Dorsolateral prefrontal cortex (tissue), 122 donors: ENCODE measurements at places on chromosomes 3 and 15.
A peak's percentile ranks its signal among the peaks of the same experiment; 100 is the strongest.

DNA sequence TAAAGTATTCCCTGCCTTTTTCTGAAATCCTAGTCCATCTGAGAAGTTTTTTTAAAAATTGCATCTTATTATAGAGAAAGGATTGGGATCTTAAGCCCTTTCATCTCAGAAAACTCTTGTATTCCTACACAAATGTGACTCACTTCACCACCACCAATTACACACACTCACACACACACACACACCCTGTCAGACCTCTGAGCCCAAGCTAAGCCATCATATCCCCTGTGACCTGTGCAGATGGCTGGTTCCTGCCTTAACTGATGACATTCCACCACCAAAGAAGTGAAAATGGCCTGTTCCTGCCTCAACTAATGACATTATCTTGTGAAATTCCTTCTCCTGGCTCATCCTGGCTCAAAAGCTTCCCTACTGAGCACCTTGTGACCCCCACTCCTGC lies 1181.9 kb downstream of the ROBO2 start:
- DNase-seq, result no peak

- DNase-seq, result no peak
Measured at GRCh38 chr3:129485721-129486663, 42.4 kb upstream of the RHO start.

DNA sequence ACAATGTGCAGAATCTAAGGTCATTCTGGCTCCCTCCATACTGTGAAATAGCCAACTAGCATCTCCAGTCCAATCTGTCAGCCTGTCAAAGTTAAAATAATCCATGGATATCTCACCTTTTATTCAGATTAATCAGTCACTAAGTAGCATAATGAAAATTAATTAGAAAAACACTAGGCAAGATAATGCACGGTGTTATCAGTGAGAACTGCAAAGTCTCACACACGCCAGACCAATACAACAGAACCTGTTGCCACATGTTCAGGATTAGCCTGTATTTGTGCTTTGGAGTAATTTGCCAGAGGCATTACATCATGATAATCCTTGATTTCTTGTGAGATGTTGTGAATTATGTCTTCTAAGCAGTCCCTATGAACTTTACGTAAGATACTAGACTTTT lies 820.4 kb upstream of the ALCAM start:
- no peak for DNase-seq

DNA sequence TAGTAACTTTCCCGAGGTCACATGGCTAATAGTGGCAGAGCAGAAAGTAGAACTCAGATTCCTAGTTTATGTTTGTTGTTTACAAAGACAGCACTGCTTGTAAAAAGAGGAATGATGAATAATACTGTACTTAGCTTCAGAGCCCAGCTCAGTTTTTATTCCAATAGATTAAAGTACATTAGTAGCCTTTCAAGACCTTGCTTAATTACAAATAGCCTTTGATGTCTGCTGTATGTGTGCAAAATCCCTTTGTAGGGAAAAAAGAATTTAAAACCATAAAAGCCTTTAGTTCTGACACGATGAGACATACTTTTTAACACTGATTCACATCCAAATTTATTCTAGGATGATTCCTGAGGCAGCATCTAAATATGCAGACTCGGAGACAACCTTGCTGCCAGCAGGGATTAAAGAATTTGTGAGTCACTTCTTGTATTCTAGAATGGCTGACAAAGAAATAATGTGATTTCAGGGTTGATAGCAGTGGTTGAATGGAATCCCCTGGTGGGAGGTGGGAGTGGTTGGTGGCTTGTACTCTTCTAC lies 324.2 kb upstream of the TGFBR2 start:
- no peak for DNase-seq

DNA sequence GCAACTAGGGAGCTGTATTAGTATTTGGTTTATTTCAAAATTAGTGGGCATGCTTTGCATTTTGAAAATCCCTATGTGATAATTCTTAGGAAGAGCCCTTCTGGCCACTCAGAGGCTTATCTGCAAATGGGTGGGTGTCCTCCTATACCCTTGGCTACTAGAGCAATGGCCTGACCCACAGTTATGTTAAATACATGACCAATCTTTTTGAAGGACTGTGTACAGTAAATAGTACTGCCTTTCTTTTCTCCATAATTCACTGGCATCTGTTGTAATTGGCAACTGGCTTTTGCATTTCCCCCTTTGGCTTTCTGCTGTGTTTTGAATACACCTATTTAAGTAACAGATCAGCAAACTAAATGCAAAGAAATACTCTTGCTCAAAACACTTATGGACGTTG lies 175.4 kb downstream of the ANXA2 start:
- DNase-seq, result no peak

GRCh38 chr3:159233734-159234133 lies 431.9 kb downstream of the MFSD1 start:
- DNase-seq, result no peak

DNA sequence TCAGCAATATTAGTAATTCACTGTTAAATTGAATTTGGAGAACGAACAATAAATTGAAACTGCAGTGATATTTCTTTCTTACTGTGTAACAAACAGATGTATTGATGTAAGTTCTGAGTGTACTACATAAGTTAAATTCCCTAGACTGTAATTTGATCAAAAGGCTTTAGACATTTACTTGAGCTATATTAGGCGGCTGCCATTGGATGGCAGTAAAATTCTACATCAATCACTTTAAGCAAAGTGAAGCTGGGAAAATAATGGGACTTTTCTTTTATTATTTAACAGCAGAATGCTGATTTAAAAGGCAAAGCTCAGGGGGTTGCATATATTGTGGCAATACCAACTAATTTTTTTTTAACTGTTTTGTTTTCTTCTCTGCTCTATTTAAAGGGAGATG lies 212.6 kb upstream of the PLSCR5 start:
- DNase-seq, result no peak

GRCh38 chr3:127858937-127859336 lies 36.6 kb upstream of the MGLL start:
- no peak for DNase-seq

DNA sequence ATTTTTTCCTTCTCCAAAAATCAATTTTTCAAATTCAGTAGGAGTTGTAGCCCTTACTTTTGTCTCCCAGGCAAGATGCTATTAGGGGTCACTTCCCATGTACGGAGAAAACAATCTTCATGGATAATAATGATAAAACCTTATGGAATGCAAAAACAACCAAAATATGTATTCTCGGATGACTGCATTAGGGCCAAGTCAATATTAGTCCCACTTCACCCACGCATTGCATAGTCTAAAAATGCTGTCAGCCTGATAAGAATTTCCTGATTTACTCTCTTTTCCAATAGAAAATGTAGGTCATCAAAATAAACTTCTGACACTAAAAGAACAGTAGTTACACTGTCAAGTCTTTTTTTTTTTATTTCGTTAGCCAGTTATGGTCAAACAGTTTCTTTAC lies 2.7 kb downstream of the VGLL3 start:
- no peak for DNase-seq

DNA sequence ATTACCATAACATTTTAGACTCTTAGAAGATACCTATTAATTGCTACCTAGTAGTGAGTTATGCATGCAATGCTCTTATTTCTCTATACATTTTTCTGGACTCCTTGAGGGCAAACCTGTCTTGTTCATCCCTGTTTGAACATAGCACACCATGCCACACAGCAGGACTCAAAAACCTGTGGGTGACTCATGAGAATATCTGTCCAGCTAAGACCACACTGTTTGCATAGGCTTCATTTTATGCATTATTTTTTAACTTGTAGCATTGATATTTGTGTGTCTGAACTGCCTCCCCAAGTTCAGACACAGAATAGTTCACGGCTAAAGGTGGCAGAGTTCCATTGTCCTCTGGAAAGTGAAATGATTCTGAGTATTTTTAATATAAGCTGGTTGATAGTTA lies 1.8 kb downstream of the LMCD1 start:
- DNase-seq, result no peak

- peak; percentile 60 for DNase-seq
Measured at GRCh38 chr15:88275804-88276203, 19.3 kb upstream of the NTRK3 start.

DNA sequence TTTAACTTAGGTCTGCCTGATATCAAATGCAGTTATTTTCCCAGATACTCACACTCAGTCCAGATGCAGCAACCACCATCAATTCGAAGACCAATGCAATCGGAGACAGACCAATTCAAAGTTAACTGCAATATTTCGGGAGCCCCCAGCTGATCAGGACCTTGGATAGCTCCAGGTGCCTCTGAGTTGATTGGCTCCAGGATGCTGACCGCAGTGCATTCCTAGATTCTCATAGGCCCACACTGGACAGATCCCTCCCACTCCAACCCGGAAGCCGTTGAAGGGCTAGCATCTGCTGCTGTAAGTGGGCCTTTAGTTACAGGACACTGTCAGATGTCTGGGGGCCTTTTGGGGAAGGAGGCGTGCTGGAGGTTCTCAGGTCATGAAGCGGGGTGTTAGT lies 89.5 kb upstream of the ATP2B2 start:
- no peak for DNase-seq

GRCh38 chr15:60704717-60705116 lies 225.8 kb upstream of the ICE2 start:
- DNase-seq, result no peak

GRCh38 chr15:61794276-61794675 lies 266.0 kb downstream of the VPS13C start:
- no peak for DNase-seq

- no peak for DNase-seq
Measured at GRCh38 chr3:193650585-193650984, 57.6 kb downstream of the OPA1 start.

DNA sequence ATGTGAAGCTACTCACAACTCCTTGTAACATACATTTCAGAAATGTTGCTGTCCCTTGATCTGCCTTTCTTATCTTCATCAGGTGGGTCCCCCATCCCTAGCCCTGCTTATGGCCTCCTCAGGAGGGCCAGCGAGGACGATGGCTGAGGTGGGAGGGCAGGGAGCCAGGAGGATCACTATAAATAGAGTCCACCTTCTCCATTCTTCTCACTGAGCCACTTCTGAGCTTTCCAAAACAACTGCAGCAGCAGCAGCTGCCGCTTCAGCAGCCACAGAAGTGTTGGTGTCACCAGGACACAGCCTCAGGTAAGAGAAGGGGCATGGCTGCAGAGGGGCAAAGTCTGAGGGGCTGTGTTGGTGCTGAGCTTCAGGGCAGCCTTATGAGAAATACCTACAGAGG lies 53.5 kb downstream of the ANAPC13 start:
- no peak for DNase-seq

- DNase-seq, result no peak
Measured at GRCh38 chr3:151330899-151331298, 1.6 kb upstream of the P2RY13 start.

- no peak for DNase-seq
Measured at GRCh38 chr3:38823722-38824121, 7.7 kb upstream of the SCN10A start.

DNA sequence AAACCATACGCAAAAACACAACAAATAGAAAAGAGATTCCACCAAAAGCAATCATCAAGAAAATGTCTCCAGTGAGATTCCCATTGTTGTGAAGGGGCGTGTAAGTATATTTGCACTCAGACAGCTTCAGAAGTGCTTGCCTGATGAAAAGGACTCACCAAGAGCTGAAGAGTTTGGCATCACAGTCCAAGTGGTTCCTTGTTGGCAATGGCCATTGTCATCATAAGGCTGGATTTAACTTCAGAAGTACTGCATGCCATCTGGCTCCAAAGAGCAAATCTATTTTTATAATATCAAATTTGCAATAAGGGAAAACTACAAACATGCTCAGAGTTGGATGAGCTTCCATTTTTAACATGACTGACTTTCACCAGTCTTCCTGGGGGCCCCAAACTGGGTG lies 505.3 kb upstream of the NR2F2 start:
- no peak for DNase-seq

DNA sequence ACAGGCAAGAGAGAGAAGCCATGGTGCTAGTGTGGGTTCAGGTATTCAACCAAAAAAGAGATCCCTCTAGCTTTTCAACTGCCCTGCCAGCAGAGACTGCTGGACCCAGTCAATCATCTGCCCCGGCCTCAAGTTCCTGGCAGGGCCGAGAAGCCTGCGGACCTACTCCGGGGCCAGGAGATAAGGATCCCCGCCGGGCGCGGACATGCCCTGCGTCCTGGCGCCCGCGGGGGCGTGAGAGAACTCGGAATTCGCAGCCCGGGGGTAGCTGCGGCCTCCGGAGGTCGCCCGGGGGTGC lies 821 bp upstream of the MAGI1 start:
- peak; percentile 52 for DNase-seq

GRCh38 chr15:95146481-95146880 lies 915.1 kb downstream of the MCTP2 start:
- DNase-seq, result no peak

DNA sequence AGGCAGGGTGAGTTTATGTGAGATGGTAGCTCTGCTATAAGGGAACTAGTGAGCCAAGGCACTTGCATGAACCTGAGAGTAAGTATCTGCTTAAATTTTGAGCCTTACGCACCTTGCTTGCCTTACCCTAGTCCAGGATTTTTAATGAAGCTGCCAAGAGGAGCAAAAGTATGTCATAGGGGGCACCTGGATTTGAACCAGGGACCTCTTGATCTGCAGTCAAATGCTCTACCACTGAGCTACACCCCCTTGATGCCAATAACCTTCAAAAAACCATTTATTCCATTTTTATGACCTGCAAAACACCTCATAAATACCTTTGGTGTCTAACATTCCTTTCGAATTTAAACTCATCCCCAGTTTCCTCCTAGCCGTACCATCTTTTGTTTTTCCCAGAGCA lies 88.3 kb upstream of the ACP3 start:
- DNase-seq, result no peak

DNA sequence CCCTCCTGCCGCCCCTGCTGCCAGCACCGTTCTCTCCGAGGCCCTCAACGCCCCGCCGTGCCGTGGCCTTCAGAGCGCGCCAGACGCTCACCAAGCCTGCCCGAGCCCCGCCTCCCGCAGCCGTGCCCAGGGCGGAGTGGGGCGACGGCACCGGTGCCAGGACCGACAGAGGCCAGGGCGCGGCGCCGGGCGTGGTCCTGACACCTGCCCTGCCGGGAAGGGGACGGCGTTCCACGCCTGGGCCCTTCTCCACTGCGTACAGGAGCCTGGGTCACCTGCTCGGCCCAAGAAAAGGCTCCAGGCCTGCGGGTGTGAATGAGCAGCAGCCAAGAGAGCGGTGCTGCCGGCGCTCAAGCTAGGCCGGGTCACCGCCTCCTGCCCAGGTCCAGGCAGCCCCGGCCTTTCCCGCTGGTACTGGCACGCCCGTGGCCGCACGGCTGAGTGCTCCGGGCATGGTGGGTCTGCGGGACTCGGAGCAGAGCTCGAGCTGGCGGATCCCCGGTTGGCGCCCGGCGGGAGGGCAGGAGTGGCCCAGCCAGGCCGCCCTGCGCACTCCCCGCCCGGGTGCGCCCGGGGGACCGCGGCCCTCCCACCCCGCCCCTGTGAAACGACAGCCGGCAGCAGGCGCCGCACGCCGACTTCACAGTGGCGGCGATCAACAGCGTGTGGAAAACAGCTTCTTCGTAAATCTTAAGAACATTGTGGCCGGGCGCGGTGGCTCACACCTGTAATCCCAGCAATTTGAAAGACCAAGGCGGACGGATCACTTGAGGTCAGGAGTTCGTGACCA lies 4.2 kb downstream of the OCA2 start:
- DNase-seq, result no peak

DNA sequence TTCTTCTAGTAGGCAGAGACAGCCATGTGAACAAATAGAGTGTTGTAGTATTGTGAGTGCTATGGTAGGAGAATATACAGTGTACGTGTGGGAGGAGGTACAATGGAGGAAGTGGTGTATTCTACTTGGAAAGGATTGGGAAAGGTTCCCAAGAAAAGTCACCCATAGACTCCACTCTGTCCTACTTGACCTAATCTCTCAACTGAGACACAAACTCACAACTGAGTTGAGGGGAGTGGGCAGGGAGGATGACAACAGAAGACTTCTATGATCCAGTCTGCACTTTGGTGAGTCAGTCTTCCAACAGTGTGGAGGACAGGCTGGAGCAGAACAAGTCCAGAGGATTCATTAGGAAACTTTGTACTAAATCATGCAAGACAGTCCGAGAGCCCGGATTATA lies 28.8 kb upstream of the AQP9 start:
- DNase-seq, result no peak
